ENCODE measurements at places on chromosomes 5 and 9.

DNA sequence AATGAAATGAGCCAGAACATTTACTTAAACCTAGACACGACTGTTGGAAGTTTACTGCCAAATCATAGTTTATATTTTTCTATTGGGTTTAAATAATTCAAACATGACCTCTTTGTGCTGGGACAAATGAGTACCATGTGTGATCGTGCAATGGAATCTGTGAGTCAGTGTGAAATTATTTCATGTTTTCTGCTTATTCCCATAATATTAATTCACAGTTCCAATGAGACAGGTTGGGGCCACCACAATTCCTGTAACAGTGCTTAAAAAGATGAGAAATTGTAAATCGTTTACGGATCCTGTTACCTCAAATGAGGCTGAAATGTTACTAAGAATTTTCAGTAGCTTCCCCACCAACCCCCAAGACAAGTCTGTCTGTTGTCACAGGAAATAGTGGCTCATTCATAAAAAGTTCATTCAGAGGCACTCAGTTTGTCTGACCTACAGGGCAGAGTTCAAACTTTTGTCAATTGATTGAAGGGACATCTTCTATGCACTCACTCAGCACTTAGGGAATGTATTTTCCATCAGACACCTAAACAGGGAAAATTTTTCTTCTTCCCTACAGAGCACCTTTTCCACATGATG is 563.9 kb upstream of the ADAMTS16 start:
- DNase-seq: no peak

- DNase-seq: no peak
Measured at GRCh38 chr9:132328580-132328979, 26.2 kb downstream of the SETX start.

GRCh38 chr5:61837788-61838187 is 468.2 kb upstream of the KIF2A start:
- DNase-seq: no peak

DNA sequence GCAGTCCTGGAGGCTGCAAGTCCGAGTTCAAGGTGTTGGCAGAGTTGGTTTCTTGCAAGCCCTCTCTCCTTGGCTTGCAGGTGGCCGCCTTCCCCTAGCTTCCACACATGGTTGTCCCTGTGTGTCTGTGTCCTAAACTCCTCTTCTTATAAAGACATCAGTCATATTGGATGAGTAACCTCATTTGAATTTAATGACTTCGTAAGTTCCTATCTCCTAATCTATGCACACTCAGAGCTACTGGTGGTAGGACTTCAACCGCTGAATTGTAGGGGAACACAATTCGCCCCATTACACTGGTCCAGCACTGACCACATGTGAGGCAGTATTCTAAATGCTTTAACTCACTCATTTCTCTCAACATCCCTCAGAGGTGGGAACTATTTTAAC is 25.9 kb upstream of the ADAMTS2 start:
- no peak for DNase-seq

DNA sequence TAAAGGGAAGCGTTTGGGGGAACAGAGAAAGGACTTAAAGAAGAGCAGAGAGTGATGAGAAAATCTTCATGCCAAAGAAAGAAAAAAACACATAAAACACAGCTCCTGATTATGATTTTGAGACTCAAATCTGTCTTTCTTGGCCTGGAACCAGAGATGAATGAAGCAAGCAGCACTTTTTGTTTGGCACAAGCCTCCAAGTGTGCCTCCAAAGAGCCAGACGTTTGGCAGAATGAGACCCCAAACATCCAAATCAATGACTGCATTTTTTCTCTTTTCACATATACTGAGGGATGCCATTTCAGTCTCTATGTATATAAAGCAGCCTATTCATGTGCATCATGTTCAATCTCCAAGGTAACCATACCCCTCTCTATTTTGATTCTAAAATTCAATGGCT is 424.2 kb downstream of the TUSC1 start:
- DNase-seq: no peak

Measured in CD4-positive, alpha-beta T cell treated with Interleukin-6 at 100 ng/mL for 8 hours (primary cell).